ENCODE measurements at places on chromosomes 3 and 15.
A peak's percentile ranks its signal among the peaks of the same experiment; 100 is the strongest.

DNA sequence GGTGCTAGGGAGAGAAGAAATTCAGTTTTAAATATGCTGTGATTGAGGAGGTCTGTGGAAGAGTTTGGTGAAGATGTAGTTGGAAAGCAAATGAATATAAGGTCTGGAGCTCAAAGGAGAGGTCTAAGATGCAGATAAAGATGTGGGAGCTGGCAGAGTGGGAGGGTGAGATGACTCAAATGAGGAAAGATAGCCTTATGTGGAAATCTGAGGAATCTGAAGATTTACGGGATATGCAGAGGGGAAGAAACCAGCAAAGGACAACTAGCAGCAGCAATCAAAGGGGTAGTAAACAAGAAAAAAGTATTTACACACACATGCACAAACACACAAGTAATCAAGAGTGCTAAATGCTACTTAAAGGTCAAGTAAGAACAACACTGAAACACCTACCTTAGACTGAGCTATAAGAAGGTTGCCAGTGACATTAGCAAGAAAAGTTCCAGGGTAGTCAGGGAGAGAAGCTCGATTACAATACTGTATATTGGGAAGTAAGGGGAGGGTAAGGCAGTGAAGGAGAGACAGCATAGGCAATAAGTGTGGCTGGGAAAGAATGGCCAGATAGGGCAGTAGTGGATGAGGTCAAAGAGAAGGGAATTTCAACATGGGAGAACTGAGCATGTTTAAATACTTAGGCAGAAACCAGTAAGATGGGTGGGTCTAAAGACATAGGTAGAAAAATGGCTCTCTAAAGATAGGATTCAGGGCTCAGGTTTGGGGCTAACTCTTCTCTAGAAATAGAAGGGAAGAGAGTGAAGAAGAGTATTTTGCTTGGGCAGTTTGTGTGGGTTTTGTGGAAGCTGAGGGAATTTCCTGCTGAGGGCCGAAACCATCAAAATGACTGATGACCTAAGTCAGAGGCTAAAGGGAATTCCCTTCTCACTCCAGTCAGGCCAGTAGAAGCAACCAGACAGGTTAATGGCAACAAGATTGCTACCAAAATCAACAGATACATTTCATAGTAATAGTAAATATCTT is 8.9 kb downstream of the CMTM6 start:
- no peak for DNase-seq

DNA sequence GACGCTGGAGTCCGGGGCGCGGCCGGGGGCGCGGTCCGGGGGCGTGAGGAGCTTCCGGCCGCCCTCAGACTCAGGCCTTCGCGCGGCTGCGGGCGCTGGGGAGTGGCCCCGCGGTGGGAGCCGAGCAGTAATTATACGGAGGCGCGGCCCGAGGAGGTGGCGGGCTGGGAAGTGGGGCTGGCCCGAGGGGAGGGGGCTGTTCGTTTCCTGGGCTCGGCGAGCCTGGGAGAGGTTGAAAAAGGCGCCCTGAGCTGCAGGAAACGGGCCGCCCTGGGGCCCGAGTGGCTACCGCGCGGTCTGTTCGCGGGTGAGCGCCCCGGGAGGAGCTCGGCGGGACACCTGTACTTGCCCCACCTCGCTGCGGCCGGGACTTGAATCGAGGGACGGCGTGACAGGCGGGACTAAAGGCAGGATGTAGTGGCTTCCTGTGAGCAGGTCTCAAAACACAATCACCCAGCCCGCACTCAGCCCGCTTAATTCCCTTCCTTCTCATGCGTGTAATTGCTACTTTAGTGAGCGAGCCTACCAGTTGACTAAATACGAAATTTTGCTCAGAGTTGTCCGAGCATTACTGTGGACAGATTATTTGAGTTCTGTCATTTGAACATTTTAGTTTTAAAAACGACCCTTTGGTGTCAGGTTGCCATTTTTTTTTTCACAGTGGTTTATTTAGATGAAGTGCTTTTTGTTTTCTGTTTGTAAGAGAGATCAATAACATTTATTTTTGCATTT is 860 bp downstream of the RASA2 start:
- peak; percentile 78 for DNase-seq

GRCh38 chr3:8560366-8561007 is 58.9 kb downstream of the LMCD1 start:
- DNase-seq = no peak

- DNase-seq = no peak
These were observed 75.2 kb upstream of the GRM7 start for GRCh38 chr3:6785726-6786125.

DNA sequence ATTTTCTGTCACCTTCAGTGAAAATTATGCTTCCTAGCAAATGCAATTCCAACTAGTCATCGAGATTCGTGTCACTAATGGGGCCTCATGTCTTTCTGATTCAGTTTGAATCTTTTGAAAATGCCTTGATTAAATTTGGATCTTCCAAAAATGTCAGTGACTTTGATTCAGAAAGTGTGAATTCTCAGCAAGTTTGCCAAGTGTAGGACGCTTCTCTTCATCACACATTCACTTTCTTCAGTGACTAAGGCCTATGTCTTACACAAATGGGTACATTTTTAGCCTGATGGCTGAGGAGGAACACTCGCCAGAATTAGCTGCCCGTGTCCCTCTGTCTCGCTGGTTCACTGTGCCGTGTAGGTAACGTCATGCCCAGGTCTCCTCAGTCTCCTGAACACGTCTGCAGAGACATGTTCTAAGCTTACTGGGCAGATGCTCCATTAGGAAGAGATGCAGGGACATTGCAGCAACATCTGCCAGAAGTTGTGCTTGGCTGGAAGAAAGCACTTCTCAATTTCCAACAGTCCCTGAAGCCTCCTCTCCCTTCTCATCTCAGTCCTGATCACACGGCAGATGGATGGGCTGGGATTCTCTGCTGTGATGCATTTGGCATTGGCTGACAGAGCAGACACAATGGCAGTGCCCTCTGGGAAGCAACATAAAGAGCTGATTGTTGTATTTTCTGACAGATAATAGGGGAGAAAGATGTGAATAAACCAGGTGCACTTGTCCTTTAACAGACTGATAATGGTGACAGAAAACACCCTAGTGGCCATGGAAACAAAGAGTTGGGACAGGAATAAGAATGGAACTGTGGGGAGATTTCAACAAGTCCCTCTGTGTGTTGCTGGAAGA is 29.1 kb upstream of the LYZL4 start:
- no peak for DNase-seq

GRCh38 chr3:171833789-171834460 is 9.2 kb upstream of the TMEM212 start:
- no peak for DNase-seq

GRCh38 chr3:138474163-138474562 is 39.7 kb downstream of the ESYT3 start:
- DNase-seq = no peak

GRCh38 chr3:66957367-66957766 is 40.7 kb upstream of the KBTBD8 start:
- no peak for DNase-seq

- DNase-seq = peak; percentile 12
These were observed 19.1 kb downstream of the KBTBD8 start for GRCh38 chr3:67017211-67017610.

DNA sequence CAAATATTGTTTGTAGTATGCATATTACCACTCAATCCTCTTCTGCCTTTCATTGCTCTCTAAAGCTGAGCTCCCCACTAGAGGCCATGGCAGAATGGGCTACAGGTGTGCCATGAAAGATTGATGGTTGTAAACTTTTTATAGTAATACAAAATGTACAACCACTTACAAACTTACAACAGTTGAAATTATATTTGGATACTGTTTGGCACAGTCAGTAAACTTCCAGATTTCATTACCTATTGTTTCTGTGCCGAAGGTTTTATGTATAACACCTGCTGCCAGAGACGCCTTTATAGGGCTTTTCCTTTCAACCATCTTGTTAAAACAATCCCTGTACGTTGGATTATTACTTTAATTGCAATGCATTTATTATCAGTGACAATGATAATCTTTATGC is 7.0 kb downstream of the ROPN1 start:
- no peak for DNase-seq

GRCh38 chr3:2713923-2714322 is 396.3 kb downstream of the IL5RA start:
- no peak for DNase-seq

- no peak for DNase-seq
These were observed 16.7 kb upstream of the CCDC174 start for GRCh38 chr3:14634763-14635400.

Data from germinal center (tissue), 1 donor.